NCI-H1694 (cell line): ENCODE measurements at places on chromosomes 7 and 10.

DNA sequence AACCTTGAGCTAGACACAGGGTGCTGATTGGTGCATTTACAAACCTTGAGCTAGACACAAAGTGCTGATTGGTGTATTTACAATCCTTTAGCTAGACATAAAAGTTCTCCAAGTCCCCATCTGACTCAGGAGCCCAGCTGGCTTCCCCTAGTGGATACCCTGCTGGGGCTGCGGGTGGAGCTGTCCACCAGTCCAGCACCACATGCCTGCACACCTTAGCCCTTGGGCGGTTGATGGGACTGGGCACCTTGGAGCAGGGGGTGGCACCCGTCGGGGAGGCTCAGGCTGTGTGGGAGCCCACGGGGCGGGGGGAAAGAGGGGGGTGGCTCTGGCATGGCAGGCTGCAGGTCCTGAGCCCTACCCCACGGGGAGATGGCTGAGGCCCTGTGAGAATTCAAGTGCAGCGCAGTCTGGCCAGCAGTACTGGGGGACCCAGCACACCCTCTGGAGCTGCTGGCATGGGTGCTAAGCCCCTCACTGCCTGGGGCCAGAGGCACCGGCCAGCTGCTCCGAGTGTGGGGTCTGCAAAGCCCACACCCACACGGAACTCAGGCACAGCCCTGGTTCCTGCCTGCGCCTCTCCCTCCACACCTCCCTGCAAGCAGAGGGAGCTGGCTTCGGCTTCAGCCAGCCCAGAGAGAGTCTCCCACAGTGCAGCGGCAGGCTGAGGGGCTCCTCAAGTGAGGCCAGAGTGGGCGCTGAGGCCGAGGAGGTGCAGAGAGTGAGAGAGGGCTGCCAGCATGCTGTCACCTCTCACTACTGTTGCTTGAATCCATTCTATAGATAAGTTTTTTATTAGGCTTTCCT, 369.8 kb upstream of the SMIM30 start:
- no peak for DNase-seq

- DNase-seq, result no peak
Measured at GRCh38 chr7:36522453-36523007, 132.9 kb downstream of the ANLN start.

DNA sequence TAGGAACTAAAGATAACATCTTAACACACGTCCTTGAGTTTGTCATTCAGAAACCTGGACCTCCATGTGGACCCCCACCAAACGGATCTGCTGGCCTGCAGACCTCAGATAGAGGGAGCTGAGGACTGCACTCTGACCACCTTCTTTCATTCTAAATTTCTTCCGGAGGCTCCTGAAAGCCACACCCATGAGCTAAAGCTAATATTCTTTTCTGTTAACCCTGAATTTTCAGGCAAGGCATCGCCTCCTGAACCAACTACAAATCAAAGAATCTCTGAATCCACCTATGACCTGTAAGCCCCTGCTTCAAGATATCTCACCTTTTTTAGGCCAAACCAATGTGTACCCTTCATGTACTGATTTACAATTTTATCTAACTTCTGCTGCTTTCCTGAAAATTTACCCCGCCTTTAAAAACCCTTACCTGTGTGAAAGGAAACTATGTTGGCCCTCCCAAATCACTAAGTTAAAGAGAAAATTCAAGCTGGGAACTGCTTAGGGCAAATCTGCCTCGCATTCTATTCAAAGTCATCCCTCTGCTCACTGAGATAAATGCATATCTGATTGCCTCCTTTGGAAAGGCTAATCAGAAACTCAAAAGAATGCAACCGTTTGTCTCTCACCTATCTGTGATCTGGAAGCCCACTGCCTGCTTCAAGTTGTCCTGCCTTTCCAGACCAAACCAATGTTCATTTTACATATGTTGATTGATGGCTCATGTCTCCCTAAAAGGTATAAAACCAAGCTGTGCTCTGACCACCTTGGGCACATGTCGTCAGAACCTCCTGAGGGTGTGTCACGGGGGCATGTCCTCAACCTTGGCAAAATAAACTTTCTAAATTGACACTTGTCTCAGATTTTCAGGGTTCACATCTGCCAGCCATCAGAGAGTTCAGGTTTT, 7.7 kb upstream of the MSMB start:
- no peak for DNase-seq

DNA sequence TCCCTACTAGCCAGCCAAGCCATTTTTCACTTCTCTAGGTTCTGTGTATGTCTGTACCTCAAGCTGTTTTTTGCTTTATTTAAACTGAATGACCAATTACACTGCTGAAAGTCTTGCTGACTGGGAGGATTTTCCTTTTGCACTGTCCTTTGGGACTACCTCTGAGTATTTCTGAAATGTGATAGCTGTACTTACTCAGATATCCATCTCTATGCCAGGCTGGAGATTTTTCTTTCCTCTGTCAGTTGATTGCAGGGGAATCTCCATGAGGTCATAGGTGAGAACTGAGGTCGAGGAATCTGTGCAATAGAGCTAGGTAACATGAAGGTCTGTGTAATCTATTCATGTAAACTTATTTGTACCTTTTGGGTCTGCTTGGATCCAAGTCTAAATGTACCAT, 38.9 kb upstream of the ANKRD1 start:
- no peak for DNase-seq

DNA sequence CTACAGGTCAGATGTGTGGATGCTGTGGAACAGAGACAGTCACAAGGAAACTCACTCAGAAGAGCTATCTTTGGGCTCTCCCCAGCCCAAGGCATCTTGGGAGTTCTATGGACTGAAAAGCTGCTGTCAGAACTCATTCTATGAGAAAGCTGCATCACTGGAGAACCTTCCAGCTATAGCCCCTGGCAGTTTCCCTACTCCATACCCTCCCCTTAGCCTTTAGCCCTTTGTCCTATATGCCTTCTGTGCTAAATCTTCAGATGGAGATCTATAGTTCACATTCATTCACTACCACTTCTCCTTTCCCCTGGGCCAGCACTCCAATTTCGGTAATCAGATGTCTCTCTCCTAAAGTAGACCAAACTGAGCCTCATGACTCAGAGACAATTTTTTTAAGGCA, 6.9 kb downstream of the WNT8B start:
- no peak for DNase-seq

GRCh38 chr7:144410441-144410840, 6.9 kb upstream of the NOBOX start:
- no peak for DNase-seq

DNA sequence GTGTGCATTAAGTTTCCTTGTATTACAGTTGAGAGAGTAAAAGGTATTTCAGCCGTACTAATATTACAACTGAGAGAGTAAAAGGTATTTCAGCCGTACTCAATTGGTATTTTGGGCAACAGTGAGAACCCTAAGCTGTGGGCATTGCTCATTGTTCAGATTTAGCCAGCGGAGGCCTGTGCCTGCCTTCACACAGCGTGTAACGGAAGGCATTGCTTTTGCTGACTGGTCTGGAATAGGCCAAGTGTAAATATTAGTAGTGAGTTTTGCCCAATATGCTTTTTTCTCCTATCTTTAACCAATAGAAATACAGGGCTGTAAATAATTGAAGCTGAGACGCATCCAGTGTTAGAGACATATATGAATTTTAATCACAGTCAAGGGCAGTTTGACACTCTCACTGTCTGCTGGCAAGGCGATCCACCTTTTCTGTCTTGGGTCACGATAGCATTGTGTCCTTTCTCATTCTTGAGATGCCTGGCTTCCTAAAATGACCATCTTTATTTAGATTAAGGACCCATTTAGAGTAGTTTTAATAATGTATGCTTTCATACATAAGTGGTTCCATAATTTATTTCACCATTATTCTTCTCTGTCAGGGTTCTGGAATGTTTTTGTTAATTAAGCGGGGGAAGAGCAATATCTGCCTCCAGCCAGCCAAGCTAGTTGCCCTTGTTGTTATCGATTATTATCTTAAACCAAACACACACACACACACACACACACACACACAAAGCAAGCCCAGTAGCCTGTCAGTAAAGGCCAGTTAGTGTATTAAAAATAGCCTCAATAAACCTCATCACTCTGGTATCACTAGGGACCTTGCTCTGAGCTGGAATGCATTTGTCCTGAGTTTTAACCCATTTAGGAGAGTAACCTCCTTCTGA, 130.7 kb downstream of the CELF2 start:
- no peak for DNase-seq

- DNase-seq, result no peak
Measured at GRCh38 chr7:143965280-143965679, 10.6 kb downstream of the OR2F1 start.

DNA sequence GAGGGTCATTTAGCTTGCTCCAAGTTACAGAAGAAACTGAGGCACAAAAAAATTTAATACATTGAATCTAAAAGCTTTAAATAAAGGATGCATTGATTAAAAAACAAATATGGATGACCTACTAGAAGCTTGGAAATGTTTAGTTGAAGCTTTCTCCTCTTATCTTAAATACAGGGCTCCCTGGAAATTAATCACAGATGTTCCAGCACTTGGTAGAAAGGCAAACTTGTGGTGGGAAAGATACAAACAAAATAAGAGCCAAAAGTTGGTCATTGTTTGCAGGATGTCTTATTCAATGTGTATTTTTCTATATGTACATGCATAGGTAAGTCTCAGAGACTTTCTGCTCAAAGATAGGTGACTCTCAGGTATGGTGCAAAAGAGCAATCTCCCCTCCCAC, 40.7 kb upstream of the LYZL1 start:
- DNase-seq, result no peak
